ENCODE measurements at places on chromosomes 12 and 14.

- no peak for DNase-seq
Measured at GRCh38 chr12:51872689-51872981, 15.3 kb upstream of the ANKRD33 start.

GRCh38 chr14:92688434-92689375 lies 59.7 kb downstream of the LGMN start:
- no peak for DNase-seq

DNA sequence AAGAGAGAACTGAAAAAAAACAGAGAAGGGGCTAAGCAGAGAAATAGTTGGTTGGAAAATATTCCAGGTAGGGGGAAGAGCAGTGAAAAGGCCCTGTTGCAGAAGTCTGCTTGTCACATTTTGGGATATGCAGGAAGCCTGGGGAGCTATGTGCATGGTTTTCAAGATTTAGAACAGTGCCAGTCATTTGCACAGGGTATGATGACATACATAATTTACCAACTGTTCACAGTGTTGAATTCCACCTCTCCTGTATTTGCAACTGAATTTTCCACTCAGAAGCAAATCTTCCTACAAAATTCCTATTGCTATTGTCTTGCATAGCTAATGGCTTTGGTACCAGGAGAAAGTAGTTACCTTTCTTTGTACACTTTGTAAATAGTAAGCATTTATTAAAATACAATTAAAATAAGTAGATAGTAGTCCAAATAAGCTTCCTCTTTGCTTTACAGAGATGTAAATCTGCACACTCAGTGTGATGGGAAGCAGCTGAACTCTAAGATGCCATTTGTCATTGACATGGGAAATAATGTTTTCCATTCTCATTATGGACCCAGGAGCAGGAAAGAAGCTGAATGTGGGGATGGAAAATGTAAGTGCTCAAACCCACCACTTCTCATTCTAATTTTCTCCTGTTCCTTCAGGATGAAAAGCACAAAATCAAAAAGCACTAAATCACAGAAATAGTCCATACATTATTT lies 177.4 kb downstream of the BTG1 start:
- no peak for DNase-seq

GRCh38 chr14:49549446-49549845 lies 36.7 kb downstream of the RPS29 start:
- no peak for DNase-seq

DNA sequence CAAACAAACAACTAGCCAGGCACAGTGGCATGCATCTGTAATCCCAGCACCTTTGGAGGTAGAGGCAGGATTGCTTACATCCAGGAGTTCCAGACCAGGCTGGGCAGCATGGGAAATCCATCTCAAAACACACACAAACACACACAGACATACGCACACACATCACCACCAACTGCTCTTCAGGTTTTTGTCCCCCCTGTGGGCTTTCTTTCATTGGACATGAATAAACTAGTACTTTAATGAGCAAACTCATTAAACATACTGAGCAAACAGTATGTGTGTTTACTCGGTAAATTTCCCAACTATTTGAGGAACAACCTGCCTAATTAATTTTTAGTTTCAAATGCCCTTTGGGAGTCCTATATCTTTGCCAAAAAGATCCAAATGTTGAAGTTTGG lies 10.1 kb upstream of the RASSF3 start:
- no peak for DNase-seq

- no peak for DNase-seq
Measured at GRCh38 chr14:86166541-86166940, 636.6 kb downstream of the FLRT2 start.
